Activated effector memory CD4-positive, alpha-beta T cell treated with anti-CD3 and anti-CD28 coated beads, Interleukin-2, amount 50 U/mL, for 16 hours (primary cell): ENCODE measurements at places on chromosomes 3 and 15.

DNA sequence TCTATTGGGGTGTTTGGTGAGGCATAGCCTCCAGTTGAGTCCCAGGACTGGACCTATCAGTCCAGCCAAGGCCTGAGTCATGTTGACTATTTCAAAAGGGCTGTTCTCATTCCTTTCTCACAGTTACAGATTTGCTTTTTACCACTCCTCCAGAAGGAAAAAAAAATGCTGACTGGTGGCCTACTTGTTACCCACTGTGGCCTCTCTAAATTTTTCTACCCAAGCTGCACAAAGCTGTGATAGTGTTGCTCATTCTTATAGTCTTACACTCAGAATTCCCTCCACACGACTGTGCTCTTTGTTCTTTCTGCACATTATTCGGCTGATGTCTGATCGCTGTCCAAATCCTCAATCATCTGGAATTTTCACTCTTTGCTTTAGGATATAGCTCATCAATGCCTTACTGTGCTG is 1142.2 kb downstream of the IGSF11 start:
- no peak for DNase-seq

GRCh38 chr3:187913617-187914033 is 168.4 kb upstream of the BCL6 start:
- DNase-seq = no peak

- no peak for DNase-seq
Observed at GRCh38 chr15:93451265-93451664, 362.3 kb upstream of the RGMA start.

DNA sequence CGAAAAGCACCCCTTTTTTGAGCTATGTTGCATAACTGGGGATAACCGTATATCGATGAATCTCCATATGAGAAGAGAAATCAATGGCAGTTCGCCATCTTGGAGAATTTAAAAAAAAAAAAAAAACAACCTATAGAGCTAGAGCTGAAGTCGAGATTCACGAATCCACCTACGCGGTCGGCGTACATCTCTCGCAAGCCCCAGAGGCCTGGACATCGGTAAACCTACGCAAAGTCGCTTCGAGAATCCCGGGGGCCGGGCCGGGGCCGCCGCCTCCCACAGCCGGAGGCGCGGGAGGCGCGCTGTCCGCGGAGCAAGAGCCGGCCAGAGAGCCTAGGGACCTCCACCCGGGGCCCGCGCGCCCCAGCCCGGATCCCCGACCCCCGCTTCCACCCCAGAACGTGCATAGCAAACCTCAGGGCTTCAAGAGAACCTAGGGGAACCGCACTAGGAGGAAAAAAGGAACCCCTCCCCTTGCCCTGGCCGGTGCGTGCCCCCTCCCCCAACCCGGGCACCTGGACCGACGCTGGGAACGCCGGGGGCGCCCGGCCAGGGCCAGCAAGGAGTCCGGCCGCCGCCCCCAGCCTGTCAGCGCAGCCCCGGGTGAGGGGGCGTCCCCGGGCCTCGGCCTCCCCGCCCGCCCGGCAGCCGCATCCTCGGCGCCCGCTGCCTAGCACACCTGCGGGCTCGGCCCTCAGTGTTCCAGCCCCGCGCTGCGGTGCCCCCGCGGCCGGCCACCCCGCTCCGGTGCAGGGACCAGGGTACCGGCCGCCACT is 567 bp downstream of the PFN2 start:
- DNase-seq = peak; percentile 88

GRCh38 chr3:38649500-38650247 is at the start of gene SCN5A:
Gene SCN5A (minus strand): TSS chr3:38649687. CDS start chr3:38633307, 16,380 bp downstream.
- DNase-seq = peak; percentile 82

GRCh38 chr3:139670196-139670595 is 7.6 kb downstream of the NMNAT3 start:
- no peak for DNase-seq

GRCh38 chr3:128372281-128372680 is 94.4 kb downstream of the DNAJB8 start:
- no peak for DNase-seq

DNA sequence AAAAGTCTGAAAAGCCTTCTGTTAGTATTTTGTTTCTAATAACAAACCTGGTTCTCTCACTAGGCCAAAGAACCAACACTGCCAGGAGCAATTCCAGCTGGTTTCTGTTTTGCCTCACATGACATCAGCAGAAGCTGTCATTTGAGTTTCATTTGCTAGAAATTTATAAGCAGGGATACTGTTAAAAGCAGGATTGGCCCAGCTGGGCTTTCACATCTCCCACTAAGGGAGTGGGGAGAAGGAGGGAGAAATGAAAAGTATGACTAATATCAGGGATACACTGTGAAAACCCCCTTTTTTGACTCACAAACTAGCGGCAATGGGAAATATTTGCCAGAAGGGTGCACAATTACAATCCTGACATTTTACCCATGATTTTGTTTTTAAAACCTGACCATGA is 5.3 kb downstream of the CCDC80 start:
- no peak for DNase-seq

DNA sequence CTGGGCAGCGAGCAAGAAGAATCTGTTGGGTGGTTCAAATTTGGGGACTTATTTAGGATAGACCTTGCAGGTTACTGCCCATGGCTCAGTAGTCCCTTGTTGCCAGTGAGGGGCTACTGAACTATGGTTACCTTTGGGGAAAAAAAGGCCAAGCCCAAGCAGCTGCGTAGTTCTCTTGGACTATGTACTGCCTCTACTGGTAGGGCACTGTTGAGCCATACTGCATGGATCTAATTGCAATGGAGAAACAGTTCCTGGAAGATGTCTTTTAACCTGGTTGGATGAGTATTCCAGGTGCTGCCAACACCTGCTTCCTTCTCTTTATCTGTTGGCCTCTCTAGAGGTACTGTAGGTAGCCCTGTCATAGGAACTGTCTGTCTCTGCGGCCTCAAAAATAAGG is 671.9 kb upstream of the CBLB start:
- no peak for DNase-seq

DNA sequence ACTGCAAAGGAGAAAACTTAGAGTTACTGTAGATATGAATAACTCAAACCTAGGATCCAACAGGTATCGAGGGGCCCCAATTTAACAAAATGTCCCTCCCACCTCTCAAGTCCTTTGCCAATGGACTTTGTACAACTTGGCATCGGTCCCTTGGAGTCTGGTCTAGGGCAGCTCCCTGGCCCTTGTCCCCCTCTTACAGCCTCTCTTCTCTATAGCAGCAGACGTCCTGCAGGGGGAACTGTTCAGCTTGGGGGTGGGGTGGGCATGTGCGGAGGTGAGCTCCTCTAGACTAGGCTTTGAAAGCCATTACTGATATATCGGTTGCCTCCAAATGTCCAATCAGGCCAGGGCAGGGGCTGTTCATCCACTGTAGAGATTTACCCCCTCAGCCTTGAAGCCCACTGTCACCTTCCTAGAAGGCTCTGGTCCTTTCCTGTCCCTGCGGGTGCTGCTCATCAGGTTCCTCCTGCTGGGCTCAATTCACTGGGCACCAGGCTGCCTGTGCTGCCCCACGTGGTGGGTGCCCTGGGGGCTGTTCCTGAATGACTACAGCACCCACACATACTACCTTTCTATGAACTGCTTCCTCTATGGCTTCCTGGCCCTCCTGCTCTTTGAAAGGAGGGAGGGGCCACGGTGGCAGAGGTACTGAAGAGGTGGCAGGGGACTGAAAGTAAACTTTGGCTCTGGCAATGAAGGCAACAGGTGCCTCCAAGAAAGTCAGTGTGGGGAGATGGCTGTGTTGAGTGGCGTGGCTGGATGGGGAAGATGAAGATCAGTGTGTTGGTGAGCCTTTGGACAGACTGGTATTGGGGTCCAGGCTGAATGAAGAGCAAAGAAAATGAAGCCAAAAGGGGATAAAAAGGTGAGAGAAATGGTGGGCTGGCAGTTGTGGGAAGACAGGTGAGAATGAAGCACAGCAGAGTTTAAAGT is 78.8 kb upstream of the MEX3B start:
- no peak for DNase-seq

DNA sequence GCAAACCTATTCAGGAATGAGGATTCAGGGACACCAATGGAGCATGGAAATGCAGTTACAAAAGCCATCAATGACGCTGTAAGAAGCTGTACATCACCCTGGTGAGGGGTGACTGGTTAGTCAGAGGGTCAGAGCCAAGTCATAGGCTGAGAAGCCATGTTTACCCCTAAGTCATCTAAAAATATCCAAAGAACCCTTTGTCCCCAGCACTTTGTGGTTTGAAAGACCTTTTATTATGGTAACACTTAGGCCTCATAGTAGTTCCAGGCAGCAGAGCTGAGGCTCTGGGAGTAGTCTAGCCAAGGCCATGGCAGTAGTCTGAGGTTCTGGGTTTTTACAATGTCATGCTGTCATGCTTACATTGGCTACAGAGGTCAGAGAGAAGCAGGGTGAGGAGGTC is 131.2 kb downstream of the CTNNB1 start:
- no peak for DNase-seq

DNA sequence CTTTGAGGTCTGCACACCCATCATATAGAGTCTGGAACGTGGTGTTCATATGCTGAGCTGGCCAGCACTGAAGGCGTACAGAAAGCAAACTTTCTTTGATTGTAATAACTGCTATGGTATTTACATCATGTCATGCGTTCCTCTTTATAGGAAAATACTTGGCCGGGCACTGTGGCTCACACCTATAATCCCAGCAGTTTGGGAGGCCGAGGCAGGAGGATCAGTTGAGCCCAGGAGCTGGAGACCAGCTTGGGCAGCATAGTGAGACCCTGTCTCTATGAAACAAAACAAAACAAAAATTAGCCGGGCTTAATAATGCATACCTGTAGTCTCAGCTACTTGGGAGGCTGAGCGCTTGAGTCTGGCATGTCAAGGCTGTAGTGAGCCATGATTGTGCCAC is 3.4 kb upstream of the SNX22 start:
- no peak for DNase-seq

DNA sequence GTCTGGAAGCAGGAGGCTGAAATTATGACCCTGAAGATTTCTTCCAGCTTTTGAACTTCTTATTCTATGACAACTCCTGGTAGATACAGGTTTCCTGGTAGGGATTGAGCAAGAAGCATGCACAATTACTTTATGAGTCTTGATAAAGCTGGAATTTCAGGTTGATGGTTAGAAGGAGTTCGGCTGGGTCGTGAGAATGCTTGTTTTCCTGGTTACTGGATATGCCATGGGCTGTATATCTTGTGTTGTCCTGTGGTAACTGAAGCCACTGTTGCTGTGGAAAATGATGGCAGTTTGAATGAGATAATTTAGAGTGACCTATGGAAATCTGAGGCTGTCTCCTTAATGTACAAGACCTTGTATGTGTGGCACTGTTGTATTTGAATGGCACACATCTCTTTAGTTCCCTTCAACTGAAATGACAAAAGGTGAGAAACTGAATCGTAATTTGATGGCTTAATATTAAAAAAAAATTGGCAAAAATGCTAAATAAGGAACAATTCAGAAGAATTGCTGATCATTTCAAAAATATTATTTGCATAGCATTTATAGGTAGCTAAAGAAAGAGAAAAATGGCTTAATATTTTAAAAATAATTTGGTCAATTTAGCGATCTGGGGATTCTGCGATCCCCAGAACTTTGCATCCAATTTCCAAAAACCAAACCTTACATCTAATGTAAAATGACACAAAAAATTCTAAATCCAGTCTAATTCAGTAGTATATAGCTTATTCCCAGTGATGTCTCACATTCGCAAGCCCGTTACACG is 1.1 kb upstream of the UBE2E1 start:
- DNase-seq = no peak

- DNase-seq = no peak
Observed at GRCh38 chr15:81182031-81182755, 14.5 kb upstream of the IL16 start.

- no peak for DNase-seq
Observed at GRCh38 chr3:184491011-184491576, 70.5 kb upstream of the EPHB3 start.

GRCh38 chr3:13873818-13874217 is 6.1 kb downstream of the WNT7A start:
- DNase-seq = no peak

DNA sequence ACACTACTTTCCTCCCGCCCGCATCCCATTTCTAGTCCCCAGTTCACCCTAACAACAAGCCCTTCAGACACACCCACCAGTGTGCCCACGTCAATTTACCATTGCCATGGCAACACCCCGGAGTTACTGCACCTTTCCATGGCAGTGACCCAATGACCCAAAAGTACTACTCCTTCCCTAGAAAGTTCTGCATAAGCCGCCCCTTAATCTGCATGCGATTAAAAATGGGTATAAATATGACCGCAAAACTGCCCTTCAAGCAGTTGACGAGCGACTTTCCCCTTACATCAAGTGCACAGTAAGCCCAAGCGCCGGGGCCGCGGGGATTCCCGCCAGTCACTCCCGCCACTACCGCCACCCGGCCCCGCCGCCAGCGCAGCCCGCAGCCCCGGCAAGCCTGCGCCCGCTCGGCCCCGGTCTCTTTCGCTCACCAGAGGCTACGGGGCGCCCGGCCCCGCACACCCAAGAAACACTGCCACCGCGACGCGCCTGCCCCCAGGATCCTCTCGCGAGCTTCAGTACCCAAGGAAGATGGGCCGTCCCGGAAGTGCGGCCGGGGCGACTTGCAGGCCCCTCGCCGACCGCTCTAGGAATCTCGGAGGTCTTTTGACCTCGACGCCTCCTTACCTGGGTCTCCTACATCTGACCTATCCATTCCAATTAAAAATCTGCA is 27.2 kb upstream of the ZNF502 start:
- DNase-seq = peak; percentile 80

DNA sequence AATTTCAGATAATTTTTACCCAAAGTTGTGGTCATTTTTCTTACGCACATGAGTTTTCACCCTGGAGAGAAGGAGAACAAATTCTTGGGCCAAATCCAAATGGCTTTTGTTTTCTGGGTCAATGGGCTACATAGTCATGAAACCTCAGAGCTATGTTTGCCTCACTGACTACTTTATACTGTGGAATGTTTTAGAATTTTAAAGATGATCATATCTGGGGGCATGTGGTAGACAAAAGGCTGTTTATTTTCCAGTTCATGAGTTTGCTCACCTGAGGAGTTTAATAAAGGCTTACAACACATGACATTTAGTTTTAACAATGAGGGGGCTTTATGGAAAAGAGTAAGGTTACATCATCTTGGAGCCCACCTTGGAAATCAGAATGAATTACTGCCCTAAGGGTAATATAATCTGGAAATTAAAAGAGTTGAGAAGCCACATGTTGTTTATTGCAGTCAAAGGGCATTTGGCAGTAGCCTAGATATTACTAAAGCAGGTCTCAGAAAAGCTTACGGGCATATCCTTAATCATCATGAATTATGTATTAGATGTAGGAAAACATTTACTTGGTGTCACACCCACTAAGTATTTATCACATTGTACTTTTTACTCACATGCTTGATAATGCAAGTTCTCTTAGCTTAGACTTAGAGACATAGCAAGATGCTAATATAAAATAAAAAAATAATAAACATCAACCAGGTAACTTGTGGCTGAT is 466.1 kb downstream of the EDEM1 start:
- DNase-seq = no peak
